ENCODE measurements at places on chromosomes 1 and 21.

GRCh38 chr1:226697151-226697928 lies 41.7 kb downstream of the ITPKB start:
- H3K36me3 ChIP-seq = peaks cover 24% of the 10 kb centered on the region
- no peak for DNase-seq
- H3K4me3 ChIP-seq = no peak overlapping the region
- peaks cover 89% of the 10 kb centered on the region for H3K4me1 ChIP-seq
- no peak overlapping the region for H3K27ac ChIP-seq

GRCh38 chr21:46184625-46185555 lies 631 bp upstream of the SPATC1L start:
- H3K4me3 ChIP-seq = peak overlapping the region; percentile 66
- DNase-seq = peak; percentile 73
- peak overlapping the region; percentile 74 for H3K27ac ChIP-seq
- no peaks in the 10 kb centered on the region for H3K36me3 ChIP-seq

- no peaks in the 10 kb centered on the region for H3K27me3 ChIP-seq
- H3K4me3 ChIP-seq = no peak overlapping the region
- H3K36me3 ChIP-seq = no peaks in the 10 kb centered on the region
- DNase-seq = no peak
- no peaks in the 10 kb centered on the region for H3K4me1 ChIP-seq
These were observed 22.2 kb downstream of the UBE2T start for GRCh38 chr1:202319381-202320080.

DNA sequence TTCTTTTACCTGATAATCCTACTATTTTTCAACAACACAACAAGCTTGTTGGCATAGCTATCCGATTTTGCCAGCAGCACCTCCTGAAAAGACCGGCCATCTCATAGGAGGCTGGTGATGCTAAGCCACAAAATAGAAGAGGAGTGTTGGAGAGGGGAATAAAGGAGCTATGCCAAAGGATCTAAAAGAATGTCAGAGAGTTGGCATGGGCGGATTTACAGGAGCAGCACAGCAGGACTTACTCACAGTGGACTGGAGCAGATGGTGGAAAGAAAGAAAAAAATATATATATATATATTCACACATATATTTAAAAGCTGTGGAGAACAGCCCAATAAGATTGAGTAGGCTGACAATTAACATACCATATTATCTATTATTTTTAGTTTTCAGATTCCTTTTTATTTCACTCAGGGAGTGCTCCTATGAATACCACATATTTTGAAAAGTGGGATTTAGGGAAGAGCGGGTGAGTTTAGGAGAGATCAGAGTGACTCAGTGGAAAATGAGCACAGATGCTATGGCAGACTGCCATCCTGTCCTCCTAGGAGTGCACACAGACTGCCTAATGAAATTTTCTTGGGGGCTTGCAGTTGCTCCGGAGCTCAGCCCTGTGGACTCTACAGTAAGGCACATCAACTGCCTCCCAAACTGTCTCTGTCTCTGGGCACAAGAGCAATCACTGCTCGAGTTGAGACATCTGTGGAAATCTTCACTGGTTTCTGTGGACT lies 394.4 kb upstream of the CHRM3 start:
- no peak for DNase-seq
- H3K4me1 ChIP-seq = no peaks in the 10 kb centered on the region
- H3K4me3 ChIP-seq = no peak overlapping the region
- no peaks in the 10 kb centered on the region for H3K36me3 ChIP-seq
- no peak overlapping the region for H3K27ac ChIP-seq

- no peak for DNase-seq
- H3K4me1 ChIP-seq = no peaks in the 10 kb centered on the region
- H3K27ac ChIP-seq = no peak overlapping the region
These were observed 38.0 kb downstream of the ADSS2 start for GRCh38 chr1:244413736-244414135.
